ENCODE measurements at places on chromosomes 1 and 21.

- peak; percentile 70 for DNase-seq
These were observed 776 bp downstream of the ITSN1 start for GRCh38 chr21:33642896-33643657.

GRCh38 chr1:30397576-30397975, 325.8 kb downstream of the MATN1 start:
- no peak for DNase-seq

GRCh38 chr1:210418863-210419650, 90.4 kb downstream of the HHAT start:
- no peak for DNase-seq

DNA sequence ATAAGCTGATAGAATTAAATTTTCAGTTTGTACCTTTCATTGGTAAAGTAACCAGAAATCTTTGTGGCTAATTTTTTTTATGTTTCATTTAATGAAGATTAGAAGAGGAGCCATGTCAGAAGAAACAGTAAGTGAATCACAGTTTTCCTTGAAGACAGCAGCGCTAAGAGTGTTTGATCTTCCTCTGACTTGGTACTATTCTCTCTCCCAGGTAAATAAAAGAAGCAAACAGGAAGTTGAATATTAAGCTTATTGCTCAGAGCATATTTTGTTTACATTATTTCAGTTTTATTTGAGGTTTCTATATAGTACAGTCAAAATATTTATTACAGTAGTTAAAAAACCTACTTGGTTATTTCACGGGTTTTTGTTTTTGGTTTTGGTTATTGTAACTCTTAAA, 3.7 kb downstream of the MIGA1 start:
- no peak for DNase-seq

DNA sequence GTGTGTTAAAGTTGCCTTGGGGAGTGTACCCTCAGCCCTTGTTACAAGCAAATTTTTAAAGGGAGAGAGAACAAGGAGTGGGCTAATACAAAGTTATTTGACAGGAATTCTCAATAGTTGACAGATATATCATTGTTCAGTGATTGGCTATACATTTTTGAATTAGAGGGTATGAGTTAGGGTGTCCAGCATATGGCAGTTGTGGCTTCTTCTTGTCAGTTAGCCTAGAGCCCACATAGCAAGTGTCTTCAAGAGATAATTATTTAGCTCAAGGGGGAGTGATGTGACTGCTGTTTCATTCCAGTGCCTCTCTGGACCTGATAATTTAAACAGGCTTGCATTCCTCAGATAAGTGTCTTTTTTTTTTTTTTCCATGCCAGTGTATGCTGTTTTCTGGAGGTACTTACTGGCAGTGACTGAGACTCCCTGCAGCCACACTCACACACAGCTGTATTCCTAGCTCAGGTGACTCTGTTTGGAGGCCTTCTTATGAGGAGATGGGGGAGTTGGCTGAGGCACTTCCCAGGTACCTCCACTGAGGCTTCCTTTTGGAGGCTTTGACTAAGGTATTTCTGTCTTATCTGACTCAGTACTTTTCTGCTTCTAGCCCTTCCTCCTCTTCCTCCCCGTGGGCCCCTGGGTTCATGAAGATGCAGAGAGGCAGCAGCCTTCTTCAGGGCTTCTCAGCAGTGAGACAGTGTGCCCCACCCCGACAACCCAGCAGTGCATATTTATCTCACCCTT, 32.3 kb downstream of the IVNS1ABP start:
- DNase-seq, result peak; percentile 99

DNA sequence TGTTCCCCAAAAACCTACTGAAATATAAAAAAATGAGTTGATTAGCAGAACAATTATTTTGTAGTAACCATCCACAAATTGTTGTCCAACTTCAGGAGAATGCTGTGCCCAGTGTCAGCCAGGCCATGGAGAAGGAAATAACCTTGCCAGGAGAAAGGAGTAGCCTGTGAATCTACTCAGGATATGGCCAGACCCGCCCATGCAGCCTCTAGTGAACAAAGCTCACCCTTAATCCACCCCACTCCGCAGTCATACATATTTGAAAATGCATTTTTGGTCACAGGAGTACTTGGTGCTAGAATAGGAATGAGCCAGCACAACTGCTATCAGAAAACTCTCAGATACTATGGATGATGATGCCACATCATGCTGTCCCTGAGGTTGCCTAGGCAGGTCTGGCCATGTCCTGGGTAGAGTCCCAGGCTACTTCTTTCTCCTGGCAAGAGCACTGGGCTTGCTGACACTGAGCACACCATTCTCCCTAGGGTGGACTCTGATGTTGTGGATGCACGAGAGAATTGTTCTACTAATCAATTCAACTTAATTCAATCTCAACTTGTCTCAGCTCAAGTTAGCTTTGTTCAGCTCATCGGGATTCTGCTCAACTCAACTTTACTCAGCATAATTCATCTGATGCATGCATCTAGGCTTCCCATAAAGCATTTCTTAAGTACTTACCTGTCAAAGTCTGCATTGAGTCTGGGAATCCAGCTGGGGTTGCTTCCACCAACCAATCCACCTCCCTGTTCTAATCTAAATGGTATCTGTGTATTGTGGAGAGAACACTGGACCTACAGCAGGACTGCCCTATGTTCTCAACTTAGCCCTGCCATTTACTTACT, 18.2 kb downstream of the STYXL2 start:
- no peak for DNase-seq

GRCh38 chr1:69569175-69569541, 1.4 kb downstream of the LRRC7 start:
- DNase-seq, result no peak

GRCh38 chr1:236140705-236141446, 1.5 kb upstream of the GPR137B start:
- no peak for DNase-seq

DNA sequence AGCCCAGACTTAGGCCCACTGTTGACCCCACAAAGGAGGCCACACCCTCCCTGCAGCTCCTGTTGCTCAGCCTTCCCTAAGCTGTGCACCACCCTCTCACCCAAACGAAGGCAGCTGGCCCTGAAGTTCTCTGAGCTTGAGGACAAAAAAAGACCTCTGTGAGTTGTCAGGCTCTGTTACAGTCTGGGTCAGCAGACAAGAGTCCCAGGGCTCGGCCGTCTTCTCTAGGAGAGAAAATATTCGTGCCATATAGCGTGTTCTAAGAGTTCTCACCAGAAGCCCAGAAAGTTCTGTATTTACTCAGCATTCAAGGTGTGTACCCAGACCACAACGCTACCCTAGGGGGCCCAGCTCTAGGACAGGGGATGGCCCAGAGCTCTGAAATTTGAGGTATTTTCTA, 25.5 kb upstream of the LYST start:
- no peak for DNase-seq

DNA sequence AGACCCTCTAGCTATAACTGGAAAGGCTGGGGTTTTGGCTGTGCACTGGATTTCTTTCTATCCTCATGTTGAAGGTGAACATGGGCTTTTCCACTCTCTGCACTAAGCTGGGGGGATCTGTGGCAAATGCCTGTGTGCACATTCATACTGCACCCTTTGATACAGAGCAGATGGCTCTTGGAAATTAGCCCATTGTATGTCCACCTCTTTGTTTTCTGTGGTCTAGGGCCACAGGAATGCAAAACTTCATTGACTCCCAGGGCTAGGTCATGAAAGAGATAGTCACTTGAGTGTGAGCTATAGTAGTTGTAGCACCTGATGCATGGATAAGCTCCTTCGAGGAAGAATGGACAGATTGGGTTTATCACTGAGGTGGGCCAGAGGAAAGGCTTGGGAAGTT, 5.7 kb upstream of the OR14A16 start:
- DNase-seq, result no peak

DNA sequence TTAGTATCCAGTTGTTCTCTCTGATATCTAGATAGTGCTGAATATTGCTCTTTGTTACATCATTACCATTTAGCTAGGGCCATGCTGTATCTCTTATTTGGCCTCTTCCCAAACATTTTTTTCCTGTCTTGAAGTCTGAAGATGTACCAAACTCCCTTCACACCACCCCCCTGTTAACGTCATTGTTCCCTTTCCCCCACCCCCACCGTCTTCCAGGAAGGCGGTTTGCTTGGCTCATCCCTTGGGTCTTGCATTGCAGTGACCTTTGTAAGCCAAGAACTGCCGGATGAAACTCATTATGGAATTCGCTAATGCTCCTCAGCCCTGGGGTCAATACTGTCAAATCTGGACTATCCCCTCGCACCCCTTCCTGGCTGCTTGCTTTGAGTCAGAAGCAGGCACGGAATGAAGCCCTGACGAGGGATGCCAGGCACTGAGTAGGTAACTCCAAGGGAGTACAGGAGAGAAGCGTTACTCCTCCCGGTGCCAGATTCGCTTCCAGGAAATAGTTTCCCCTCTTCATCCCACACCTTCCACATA, 283.1 kb downstream of the TM2D1 start:
- DNase-seq, result peak; percentile 23

GRCh38 chr21:41833497-41834115, 45.5 kb downstream of the PRDM15 start:
- DNase-seq, result no peak

DNA sequence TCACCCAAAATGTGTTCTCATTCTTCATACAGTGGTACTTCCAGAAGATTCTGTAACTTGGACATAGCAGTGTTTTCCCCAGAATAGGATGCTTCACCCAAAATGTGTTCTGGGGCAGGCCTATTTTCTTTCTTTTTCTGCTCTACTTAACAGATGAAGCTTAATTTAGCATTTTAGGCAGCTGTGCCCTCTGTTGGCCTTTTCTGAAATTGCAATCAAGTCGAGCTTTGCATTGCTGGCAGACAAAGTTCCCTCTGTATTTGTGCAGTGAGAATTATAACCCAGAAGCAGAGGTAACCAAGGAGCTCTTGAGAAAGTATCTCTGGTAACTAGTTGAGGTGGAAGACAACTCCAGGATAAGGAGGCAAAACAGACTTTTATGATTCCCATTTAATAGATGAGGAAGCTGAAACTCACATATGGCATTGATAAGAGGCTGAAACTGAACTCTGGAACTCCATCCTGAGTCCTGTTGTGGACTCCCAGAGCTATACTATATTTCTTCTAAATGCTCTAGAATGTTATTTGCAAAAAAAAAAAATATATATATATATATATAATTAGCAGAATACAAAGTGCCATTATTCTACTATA, 50.3 kb upstream of the L1TD1 start:
- DNase-seq, result peak; percentile 75

GRCh38 chr1:159923203-159924024, 1.9 kb downstream of the TAGLN2 start:
- DNase-seq, result peak; percentile 93

- DNase-seq, result no peak
These were observed 17.5 kb downstream of the MTARC1 start for GRCh38 chr1:220804202-220804586.

DNA sequence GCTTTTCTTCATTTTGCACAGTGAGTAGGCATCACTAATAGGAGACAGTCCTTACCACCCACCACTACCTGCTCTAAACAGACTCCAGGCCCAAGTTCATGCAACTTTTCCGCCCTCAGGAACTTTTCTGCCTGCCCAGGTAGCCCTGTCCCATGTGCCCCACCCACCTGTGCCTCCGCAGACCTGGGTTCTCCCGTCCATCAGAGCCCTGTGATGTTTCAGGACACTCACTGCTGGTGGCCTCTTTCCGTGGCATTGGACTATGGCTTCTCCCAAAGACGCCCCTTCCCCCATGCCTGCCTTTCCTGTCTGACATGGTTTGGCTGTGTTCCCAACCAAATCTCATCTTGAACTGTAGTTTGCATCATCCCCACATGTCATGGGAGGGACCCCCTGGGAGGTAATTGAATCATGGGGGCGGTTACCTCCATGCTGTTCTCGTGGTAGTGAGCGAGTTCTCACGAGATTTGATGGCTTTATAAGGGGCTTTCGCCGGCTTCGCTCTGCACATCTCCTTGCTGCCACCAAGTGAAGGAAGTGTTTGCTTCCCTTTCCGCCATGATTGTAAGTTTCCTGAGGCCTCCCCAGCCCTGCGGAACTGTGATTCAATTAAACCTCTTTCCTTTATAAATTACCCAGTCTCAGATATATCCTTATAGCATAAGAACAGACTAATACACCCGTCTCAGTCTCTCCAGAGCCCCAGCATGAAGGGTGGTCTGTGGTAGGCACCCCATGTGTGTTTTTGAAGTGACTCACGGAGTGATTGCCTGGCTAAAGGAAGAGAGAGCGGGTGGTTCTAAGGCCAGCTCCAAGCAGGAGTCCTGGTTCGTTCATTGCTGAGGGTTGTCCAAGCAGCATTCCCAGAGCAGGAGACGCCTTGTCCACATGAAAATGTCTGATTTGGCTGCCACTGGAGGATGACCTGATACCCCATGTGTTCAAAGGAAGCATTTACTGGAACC, 86.0 kb upstream of the ZBTB40 start:
- no peak for DNase-seq

- DNase-seq, result no peak
These were observed 180.4 kb upstream of the KLHDC7A start for GRCh38 chr1:18300376-18300775.

GRCh38 chr1:44676484-44677200, 2.1 kb downstream of the ARMH1 start:
- DNase-seq, result peak; percentile 87

DNA sequence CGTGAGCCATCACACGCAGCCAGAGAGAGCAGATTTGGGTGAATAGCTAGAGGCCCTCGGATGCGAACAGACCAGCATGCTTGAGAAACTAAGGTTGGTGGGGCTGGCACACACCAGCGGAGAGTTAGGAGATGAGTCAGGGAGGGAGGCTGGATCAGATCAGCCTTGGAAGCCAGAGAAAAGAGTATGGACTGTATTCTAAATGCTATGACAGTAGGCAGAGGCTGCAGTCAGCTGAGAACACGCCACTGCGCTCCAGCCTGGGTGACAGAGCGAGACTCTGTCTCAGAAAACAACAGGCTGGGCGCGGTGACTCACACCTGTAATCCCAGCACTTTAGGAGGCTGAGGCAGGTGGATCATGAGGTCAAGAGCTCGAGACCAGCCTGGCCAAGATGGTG, 4.0 kb upstream of the PLEKHM2 start:
- DNase-seq, result no peak

DNA sequence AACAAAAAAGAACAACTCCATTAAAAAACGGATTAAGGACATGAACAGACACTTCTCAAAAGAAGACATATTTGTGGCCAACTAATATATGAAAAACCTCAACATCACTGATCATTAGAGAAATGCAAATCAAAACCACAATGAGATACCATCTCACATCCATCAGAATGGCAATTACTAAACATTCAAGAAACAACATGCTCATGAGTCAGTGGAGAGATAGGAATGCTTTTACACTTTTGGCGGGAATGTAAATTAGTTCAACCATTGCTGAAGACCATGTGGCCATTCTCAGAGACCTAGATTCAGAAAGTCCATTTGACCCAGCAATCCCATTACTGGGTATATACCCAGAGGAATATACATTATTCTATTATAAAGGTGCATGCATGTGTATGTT, 1442.6 kb upstream of the B3GALT2 start:
- no peak for DNase-seq

- peak; percentile 89 for DNase-seq
These were observed 42.6 kb upstream of the PTGS2 start for GRCh38 chr1:186722711-186723309.

- no peak for DNase-seq
These were observed 216.1 kb downstream of the NUF2 start for GRCh38 chr1:163537809-163538208.

All from OCI-M1 (cell line).